ENCODE measurements at places on chromosomes 12 and 14.

DNA sequence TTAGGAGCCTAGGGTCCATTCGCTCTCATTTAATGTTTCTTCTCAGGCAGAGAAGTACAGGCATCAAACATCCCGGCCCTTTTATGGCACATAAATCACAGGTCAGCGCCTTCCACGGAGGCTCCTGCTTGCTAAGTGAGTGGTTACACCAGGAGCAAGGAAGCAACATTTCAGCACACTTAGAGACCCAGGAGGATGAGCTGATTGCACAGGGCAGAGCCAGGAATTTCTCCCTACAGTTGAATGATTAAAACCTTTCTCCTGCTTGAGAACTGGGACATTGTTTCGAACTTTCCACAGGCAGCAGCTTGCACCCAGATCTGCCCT is 233.4 kb downstream of the SPTSSA start:
- DNase-seq: no peak

- DNase-seq: no peak
These were observed 12.6 kb upstream of the CYP46A1 start for GRCh38 chr14:99671235-99672224.

GRCh38 chr14:87813686-87814085 is 179.3 kb downstream of the GALC start:
- DNase-seq: no peak

- DNase-seq: no peak
These were observed 62.3 kb downstream of the NT5DC3 start for GRCh38 chr12:103778781-103779180.

- DNase-seq: no peak
These were observed 87.5 kb downstream of the SETD3 start for GRCh38 chr14:99393059-99393655.

- no peak for DNase-seq
These were observed 59.4 kb upstream of the FICD start for GRCh38 chr12:108455706-108456105.

- no peak for DNase-seq
These were observed 194.6 kb upstream of the FSCB start for GRCh38 chr14:44701563-44702263.

DNA sequence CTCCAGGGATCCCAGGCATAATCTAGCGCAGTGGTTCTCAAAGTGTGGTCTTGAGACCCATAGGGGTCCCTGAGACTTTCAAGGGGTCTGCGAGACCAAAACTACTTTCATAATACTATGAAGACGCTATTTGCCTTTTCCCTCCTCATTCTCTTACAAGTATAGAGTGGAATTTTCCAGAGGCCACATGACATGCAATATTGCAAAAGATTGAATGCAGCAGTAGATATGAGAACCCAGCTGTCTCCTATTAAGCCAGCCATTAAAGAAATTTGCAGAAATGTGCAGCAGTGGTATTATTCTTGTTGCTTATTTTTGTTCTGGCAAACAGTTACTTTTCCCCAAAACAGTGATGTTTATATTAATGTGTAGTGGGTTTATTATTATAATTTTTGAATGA is 62.8 kb downstream of the VWF start:
- DNase-seq: no peak

- no peak for DNase-seq
These were observed 499 bp downstream of the RNASE4 start for GRCh38 chr14:20684662-20685456.

DNA sequence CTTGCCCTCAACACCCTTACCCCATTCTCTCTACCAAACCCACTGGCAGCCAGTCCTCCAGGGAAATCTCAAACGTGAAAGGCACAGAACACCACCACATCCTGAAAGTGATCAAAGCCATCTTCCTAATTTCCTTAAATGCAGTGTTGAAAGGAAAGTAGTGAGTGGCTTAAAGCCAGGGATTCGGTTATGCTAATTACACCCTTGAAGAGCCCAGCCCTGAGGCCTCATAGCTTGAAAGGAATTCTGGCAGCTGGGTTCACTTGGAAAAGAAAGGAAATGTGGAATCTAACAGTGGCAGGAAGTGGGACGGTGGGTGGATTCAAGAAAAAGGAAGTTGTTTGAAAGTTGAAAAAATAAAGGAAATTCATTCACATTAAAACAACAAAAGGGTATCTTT is 73.0 kb upstream of the FICD start:
- DNase-seq: no peak

DNA sequence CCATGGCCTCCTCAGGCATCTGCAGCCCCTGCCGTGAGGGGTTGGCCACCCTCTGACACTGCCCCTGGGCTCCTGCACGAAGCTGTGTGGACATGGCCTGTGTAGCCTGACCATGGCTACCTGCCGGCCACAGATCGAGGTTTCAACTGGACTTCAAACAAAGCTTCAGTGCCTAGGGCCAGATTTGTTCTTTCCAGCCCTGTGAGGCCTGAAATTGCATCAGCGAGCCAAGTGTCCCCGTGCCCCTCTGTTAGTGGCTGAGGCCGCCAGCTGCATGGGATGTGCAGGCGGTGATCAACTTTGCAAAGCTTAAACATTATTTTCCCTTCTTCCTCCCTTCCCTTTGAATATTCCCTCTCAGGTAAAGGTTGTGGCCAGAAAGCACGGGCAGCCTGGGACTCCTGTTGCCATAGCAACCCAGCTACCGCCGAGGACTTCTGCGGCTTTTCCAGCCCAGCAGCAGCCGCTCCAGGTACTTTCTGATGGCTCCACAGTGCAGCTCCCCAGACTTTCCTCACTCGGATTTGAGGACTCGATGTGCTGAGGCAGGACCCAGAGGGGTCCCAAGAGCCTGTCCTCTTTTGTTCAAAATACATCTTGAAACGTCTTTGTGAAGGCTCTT is 35.8 kb downstream of the DDX51 start:
- DNase-seq: no peak
